Esophagus squamous epithelium (tissue), 5 donors: ENCODE measurements at places on chromosomes 16 and 17.

DNA sequence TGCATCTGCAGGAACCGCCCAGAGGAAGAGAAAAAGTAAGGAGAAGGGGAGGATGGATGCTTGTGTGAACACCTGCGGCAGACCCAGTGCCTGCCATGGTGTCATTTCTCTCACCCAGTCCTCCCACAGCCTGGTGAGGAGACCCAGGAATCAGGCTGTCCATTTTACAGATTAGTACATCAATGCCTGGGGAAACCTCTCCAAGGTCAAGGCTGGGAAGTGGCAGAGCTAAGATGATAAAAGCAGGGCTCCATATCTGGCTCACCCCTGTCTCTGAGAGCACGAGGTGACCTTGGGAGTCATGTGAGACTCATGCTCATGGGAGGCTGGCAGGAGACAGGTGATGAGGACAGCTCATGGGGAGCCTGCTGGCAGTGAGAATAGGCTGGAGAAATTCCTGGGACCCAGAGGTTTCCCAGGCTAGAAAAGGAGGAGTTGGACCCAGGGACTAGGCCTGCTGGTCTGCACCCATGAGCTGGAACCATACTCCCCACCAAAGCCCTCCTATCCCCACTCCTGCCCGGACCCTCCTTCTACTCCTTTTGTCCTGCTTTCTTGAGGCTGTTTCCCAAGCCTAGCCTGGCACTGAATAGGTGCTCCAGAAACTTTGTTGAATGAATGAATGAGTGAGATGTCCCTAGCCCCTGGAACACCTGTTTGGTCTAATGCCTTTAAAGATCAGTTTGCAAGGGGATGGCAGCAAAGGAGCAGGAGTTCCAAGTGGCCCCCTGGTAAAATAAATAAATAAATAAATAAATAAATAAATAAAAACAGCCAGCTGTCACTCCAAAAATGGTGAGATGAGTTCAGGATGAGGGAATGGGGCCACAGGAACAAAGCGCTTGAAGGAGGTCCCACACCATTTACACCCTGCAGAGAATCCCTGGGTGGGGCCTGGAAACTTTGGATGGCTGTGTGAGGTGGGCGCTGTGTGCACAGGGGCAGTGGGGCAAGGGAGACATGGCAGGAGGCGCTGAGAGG, 1.6 kb downstream of the ZNF629 start:
- DNase-seq = no peak

DNA sequence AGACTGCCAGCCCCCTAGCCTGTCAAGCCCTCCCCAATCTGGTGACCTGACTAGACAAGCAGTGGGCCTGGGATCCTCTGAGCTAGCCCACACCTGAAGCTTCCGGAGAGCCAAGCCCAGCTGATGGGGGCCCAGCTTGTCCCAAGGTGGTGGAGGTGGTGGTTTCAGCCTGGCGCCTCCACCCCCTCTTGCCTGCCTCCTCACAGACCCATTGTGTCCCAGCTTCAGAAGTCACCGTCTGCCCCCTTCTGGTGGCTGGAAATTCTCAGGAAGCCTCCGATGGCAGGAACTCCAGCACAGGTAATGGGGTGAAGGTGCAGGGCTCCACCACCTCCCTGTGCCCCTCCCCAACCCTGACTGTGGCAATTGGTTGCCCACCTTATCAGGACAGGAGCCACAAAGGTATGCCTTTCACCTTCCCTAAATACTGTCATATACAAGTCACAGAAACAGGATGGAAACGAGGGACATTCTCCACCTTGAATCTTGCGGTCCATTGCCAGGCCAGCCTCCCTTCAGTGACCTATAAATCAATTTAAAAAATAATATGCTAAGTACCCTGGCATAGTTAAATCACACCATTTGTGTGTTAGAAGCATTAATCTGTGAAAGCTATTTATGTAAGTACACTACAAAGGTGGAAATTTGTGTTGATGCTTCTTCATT, 66.0 kb upstream of the ZNF423 start:
- DNase-seq = no peak

DNA sequence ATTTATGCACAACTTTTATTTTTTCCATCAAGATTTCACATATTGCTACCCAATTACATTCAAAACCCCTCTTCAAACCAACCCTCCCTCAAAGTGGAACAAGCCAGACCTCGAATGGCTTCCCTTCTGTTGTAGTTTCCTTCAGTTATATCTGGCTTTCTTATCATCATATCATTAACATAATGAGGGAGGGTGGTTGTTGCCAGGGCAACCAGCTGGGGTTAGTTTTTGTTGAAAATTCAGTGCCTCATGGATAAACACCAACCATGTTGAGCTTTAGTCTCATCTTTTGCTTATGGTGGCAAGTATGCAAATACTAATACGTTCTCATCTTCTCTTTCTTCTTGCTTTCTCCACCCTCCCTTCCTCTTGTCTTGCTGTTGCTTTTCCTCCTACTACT, 359.7 kb downstream of the CDH11 start:
- no peak for DNase-seq

DNA sequence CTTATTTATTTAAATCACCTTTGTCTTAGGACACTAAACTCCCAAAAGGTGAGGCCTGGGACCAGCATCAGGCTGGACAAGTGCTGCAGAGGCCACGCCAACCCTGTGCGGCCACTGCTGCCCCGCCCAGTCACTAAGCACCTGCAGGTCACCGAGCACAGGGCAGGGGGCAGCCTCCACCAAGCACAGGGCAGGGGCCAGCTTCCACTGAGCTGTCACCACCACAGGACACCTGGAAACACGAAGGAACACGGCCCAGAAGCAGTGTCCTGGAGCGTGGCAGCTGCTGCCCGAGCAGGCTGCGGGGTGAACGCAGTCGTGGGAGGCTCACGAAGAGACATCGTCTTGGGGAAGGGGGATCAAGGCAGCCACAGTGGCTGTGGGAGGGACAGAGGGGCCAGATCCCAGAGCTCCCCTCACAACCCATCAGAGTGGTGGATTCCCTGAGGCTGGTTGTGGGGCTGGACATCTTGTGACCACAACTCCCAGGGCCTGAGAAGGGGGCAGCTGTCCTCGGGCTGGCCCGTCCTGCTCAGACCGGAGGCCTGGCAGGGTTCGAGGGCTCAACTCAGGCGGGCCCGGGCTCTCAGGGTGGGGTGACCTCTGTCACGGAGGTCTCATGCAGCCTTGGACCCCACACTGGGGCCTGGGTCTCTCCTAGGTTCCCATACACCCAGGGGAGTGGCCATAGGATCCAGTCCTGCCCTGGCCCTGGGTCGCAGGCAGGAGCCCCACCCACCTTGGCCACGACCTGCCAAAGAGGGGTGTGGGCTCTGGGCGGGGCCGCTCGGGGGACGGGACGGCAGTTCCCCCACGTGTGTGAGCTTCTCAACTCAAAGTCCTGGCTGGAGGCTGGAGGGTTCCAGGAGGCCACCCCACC, 18.7 kb downstream of the RAB40B start:
- DNase-seq = no peak
